Muscle of arm (tissue), 14 donors: ENCODE measurements at places on chromosomes 2 and 18.

GRCh38 chr18:11661430-11661829, 27.6 kb upstream of the GNAL start:
- DNase-seq, result no peak

DNA sequence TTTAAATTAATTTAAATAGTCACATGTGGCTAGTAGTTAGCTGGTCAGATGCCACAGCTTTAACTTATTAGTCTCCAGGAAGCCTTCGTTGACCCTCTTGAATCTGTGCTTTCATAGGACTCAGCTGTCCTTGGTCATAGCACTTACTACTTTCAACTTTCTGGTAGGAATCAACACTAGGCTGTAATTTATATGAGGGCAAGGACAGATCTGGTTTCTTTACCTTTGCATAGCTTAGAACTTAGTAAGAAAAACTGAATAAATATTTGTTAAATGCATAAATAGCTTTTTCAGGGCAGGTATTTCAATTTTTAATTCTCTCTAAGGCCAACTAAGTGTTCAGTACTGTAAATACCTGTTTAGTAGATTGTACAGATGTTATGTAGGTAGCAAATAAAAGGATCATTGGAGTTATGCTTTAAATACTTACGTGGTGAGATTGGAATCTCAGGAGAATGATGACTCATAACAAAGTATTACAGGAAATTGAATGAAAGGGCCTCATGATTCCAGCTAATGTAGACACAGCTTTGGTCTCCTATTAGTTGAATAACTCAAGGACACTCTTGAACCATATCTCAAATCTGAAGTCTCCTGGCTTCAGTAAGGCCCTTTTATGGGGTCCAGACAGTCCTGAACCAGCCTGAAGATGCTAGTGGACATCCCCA, 2.6 kb downstream of the CLIP4 start:
- DNase-seq, result no peak

GRCh38 chr2:162688403-162688802, 150.2 kb downstream of the KCNH7 start:
- no peak for DNase-seq

GRCh38 chr2:164903951-164904350, 51.4 kb downstream of the SLC38A11 start:
- DNase-seq, result no peak

DNA sequence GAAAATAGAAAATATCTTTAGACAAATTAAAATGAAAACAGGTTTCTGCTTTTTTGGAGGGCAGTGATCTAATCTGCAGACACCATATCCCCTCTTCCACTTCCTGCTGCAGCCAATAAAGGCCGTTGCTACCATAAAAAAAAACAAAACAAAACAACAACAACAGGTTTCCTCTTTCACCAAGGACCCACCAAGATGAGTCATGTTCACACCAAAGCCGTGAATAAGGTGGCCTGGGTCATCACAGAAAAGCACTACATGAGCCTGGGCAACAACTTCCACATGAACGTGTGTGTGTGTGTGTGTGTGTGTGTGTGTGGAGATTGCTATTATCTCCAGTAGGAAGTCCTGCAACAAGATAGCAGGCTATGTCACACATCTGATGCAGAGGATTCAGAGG, 24.8 kb upstream of the TFCP2L1 start:
- DNase-seq, result no peak

DNA sequence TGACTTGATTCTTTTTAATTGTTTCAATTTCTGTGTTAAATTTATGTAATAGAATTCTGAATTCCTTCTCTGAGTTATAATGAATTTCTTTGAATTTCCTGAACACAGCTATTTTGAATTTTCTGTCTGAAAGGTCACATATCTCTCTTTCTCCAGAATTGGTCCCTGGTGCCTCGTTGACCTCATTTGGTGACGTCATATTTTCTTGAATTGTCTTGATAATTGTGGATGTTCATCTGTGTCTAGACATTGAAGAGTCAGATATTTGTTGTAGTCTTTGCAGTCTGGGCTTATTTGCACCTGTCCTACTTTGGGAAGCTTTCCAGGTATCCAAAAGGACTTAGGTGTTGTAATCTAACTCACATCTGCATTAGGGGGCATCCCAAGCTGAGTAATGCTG, 111.4 kb upstream of the LRRTM4 start:
- DNase-seq, result no peak

GRCh38 chr2:197028230-197028629, 101.7 kb upstream of the PGAP1 start:
- no peak for DNase-seq

GRCh38 chr2:182980115-182980514, 58.1 kb downstream of the NCKAP1 start:
- no peak for DNase-seq

- no peak for DNase-seq
Measured at GRCh38 chr2:36441816-36442215, 86.2 kb downstream of the CRIM1 start.

- no peak for DNase-seq
Measured at GRCh38 chr2:86017901-86018896, 87.5 kb downstream of the POLR1A start.

- DNase-seq, result no peak
Measured at GRCh38 chr2:74096052-74096451, 51.7 kb downstream of the BOLA3 start.

DNA sequence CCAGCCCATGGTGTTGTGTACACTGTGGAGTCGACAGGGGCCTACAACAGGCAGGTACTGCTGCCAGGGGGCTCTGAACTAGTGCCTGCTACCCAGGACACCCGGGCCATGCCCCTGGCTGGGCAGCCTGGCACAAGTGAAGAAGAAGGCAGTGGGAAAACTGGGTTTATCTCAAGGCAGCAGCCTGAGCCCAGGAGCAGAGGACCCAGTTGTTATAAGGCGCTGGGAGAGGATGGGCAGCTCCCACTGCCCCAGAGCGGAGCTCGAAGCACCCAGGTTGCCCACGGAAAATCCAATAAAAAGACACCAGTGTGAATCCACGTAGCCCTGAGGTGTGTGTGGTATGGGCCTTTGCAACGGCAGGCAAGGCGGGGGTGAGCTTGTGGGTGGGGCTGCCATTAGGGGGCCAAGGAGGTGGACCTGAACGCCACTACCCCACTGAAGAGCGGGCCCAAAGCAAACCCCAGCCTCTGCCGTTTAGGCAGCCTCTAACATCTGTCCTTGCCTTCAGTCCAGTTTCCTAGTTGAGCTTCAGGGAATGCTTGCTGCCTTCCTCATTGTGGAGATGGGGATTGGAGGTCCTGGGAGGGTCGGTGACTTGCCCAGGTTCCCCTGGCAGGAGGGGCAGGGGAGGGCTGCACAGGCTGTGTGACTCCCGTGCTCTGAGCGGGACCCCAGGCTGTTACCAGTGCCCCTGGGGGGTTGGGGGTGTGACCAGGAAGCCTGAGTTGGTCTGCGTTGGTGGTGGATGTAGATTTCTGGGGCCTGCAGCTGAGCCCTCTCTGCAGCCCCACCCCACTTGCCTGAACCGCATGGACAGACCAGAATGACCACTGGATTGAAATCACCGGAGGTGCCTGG, 16.0 kb downstream of the ARID5A start:
- DNase-seq, result no peak

- DNase-seq, result no peak
Measured at GRCh38 chr2:226123300-226123699, 676.3 kb downstream of the IRS1 start.

- DNase-seq, result no peak
Measured at GRCh38 chr2:33342705-33343104, 133.7 kb upstream of the RASGRP3 start.
